Foreskin keratinocyte (primary cell): ENCODE measurements at places on chromosomes 6 and 20. TPM values are rescaled to one million over a fixed set of nuclear protein-coding genes. Genes with fewer than 3 reads are reported as not detected.

MEP1A gene
- 0.07 TPM in 1 of 2 replicates, not detected in the other for total RNA-seq

NTSR1 gene
- total RNA-seq, result 2.3 and 2.8 TPM in 2 replicates

GABBR1 gene
- 10.3 and 12.2 TPM in 2 replicates for total RNA-seq

FNDC11 gene
- 0.53 and 0.78 TPM in 2 replicates for total RNA-seq

NANP gene
- 10.2 and 10.3 TPM in 2 replicates for total RNA-seq

SLC22A1 gene
- 0.14 and 0.60 TPM in 2 replicates for total RNA-seq

RGL2 gene
- total RNA-seq, result 30.4 and 31.0 TPM in 2 replicates

CCDC170 gene
- 0.41 TPM in 1 of 2 replicates, not detected in the other for total RNA-seq

BANF2 gene
- not detected in 2 replicates for total RNA-seq

SRMS gene
- total RNA-seq, result 0.11 and 0.17 TPM in 2 replicates

NKAIN4 gene
- 0.11 and 0.20 TPM in 2 replicates for total RNA-seq

C6orf132 gene
- 21.3 and 22.1 TPM in 2 replicates for total RNA-seq

PRL gene
- total RNA-seq, result not detected in 2 replicates

SLC39A7 gene
- total RNA-seq, result 72.4 TPM in 2 replicates

GFOD1 gene
- total RNA-seq, result 10.3 and 11.1 TPM in 2 replicates

TXLNB gene
- not detected in 2 replicates for total RNA-seq

LPA gene
- not detected in 2 replicates for total RNA-seq

HDGFL1 gene
- not detected in 2 replicates for total RNA-seq

GTSF1L gene
- total RNA-seq, result not detected in 2 replicates

TMEM181 gene
- 29.5 and 32.8 TPM in 2 replicates for total RNA-seq

MCHR2 gene
- not detected in 2 replicates for total RNA-seq

RAET1L gene
- total RNA-seq, result 1.1 and 2.4 TPM in 2 replicates

SLC44A4 gene
- total RNA-seq, result 0.25 and 0.37 TPM in 2 replicates

RAD21L1 gene
- total RNA-seq, result not detected in 2 replicates

NCR2 gene
- total RNA-seq, result not detected in 2 replicates

TTBK1 gene
- 0.03 and 0.04 TPM in 2 replicates for total RNA-seq

KIAA0408 gene
- total RNA-seq, result 0.03 TPM in 1 of 2 replicates, not detected in the other

PROKR2 gene
- total RNA-seq, result not detected in 2 replicates

DOP1A gene
- 13.0 and 14.0 TPM in 2 replicates for total RNA-seq

C6orf89 gene
- total RNA-seq, result 31.8 and 32.7 TPM in 2 replicates

LINC00237 gene
- total RNA-seq, result not detected in 2 replicates

HFE gene
- 13.2 and 13.6 TPM in 2 replicates for total RNA-seq

FAM83C gene
- 2.6 and 3.0 TPM in 2 replicates for total RNA-seq

ALDH5A1 gene
- total RNA-seq, result 0.37 and 0.42 TPM in 2 replicates

MCCD1 gene
- not detected in 2 replicates for total RNA-seq

PRICKLE4 gene
- total RNA-seq, result 0.42 and 0.61 TPM in 2 replicates

TINAG gene
- total RNA-seq, result not detected in 2 replicates

GHRH gene
- total RNA-seq, result not detected in 2 replicates

PRSS16 gene
- 3.8 and 5.1 TPM in 2 replicates for total RNA-seq

SCUBE3 gene
- 0.03 TPM in 1 of 2 replicates, not detected in the other for total RNA-seq
